ENCODE measurements at places on chromosomes 4 and X.

- DNase-seq: no peak
Observed at GRCh38 chr4:14867847-14868246, 134.4 kb upstream of the CPEB2 start.

GRCh38 chrX:54695231-54695630, 102.8 kb downstream of the ITIH6 start:
- peak; percentile 15 for DNase-seq

- no peak for DNase-seq
Observed at GRCh38 chr4:98519268-98519977, 139.0 kb downstream of the TSPAN5 start.

- DNase-seq: no peak
Observed at GRCh38 chrX:146907391-146908240, 93.1 kb upstream of the CXorf51A start.

DNA sequence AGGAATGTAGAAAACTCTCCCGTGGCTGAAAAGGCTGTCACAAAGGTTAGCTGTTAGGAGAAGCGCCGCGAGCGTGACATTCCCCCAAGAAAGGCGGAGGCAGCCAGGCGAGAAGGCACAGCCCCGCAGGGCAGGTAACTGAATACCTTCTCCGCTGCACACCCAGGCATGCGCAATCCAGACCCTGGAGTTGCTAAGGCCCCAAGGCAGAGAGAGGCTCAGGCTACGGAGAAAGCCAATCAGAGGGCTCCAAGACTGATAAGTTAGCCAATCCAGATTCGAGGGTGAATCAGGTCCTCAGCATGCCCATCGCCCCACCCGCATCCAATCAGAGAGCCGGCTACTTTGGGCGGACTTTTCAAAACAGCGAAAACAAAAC, 485 bp upstream of the CCNG2 start:
- DNase-seq: peak; percentile 100

DNA sequence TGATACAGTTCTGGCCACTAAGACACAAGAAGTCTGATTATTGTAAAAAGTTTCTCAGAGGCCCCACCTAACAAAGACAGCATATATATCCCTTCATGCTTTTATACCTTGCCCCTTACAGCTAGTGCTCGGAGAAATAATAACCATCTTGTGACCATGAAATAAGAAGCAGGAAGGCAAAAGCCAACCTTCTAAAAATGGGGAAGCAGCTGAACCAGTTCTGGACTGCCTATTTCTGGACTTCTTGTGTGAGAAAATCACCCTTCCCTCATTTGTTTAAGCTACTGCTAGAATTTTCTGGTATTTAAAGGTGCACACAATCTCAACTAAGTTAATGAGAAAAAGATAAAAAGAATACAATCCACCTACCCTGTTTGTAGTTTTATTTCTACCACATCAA, 87.5 kb downstream of the CNOT6L start:
- no peak for DNase-seq

DNA sequence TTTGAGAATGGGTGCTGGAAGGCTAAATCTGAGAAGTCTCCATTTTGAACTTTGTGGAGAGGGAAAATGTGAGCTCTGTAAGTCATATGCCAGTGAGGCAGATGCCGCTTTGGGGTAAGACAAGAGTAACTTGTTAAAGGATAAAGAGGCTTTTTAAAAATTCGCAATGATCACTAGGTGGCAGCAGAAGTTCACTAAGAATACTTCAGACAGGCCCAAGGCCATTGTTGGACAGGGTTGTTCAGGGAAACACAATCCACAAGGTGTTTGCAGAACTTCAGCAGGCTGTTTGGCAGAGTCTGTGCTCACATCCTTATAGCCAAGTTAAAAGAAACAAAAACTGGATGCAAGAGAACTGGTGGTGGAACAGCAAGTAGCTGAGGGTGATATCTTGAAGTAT, 13.7 kb upstream of the PIGA start:
- peak; percentile 76 for DNase-seq

DNA sequence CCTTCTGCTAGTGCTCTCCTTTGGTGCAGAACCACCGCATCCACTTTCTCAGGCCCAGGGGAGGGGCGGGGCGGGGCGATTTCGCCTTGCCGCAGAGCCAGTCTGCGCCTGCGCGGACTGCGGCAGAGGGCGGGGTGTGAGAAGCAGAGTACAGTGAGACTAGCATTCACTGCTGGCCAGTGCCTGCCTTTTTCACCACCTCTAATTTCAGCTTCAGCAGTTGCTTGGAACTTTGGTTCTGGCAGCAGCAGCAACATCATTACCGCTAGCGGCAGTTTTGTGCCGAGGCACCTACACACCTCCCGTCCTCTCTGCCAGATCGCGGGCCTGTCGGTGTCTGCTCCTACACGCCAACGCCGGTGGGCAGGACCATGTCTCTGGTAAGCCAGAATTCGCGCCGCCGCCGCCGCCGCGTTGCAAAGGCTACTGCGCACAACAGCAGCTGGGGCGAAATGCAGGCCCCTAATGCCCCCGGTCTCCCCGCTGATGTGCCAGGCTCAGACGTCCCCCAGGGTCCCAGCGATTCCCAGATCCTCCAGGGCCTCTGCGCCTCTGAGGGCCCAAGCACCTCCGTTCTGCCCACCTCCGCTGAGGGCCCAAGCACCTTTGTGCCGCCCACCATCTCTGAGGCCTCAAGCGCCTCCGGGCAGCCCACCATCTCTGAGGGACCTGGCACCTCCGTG, at the start of gene MAGEE1:
TSS of gene MAGEE1 (plus strand) at position 151 of the 683 bp plus-strand sequence. CDS start at position 372, 221 bp downstream.
- DNase-seq: peak; percentile 63
